ENCODE measurements at places on chromosomes 7 and 10.

DNA sequence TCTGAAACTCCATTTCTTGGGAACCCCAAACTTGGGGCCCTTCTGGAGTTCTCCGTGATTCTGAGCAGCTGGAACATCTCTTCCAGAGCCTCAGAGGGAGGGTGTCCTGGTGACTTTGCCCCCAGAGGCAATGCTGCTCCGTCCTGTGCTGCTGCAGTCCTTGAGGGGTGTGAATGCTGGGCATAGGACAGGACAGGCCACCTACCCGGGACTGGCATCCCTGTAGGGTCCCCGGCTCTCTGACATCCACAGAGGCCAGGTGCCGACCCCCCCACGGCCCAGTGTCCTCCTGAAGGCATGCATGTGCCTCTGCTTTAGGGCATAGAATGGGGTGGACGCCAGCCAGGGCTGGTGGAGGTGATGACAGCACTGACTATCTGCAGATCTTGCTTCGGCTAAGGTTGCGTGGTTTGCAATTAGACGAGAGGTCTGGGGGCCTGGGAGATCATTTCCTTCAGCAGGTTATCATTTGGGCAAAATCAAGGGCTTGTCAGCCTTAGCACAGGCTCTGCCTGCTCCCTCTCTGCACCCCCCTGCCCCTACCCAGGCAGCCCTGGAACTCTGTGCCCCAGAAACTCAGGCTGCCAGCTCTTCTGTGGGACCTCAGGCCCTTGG lies 136.9 kb upstream of the GPR26 start:
- no peak for DNase-seq

GRCh38 chr7:1729773-1730172 lies 59.7 kb downstream of the ELFN1 start:
- no peak for DNase-seq

GRCh38 chr7:44377681-44378421 lies 52.5 kb upstream of the CAMK2B start:
- no peak for DNase-seq

DNA sequence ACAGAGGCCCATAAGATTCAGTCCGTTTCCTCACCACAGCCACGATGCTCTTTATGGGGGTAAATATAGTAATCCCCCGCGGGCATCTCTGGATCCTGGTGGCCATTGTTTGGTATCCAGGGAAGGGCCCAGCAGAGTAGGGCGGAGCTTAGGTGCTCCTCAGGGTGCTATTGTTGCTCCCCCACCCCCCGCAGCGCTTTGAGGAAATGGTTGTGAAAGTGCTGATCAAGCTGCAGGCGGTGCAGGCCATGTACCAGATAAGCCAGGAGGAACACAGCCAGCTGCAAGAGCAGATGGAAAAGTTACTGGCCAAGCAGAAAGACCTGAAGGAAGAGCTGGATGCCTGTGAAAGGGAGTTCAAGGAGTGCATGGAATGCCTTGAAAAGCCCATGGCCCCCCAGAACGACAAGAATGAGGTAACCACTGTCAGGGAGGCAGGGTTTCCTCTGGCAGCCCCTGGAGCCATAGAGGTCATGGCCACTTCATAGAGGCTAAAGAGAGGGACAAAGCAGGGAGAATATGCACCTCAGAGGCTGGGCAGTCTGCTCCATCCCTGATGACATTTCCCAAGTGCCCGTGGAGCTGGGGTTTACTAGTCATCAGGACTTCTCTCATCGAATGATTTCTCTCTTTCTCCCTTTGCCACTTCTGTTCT lies 17.6 kb upstream of the FLNC start:
- DNase-seq: no peak

DNA sequence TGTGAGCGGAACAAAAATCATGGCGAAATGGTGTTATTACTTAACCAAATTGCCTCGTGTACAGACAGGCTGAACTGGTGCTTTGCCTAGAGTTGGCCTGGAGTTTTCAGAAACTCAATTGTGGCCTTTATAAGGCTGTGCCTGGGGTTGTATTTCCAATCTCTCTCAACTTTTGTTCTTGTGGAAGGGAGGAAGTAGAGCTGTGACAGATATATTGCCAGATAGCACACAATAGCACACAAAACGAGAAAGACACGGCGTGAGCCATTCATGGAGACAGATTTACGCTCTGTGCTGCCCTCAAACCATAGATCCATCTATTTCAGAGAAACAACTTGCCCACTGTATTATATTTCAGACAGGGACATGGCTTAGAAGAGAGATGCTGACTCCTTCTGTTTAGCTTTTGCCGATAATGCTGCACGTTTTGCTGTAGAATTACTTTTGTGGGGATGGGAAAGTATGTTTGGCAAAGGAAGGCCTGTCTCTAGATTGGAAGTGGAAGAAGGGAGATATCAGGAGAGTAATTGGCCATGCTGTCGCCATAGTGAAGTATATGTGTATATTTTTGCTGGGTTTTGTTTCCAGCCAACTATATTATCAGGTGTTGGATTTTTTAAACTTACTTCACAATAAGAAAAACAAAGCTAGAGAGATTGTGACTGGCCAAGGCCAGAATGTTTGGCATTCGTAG lies 80.4 kb downstream of the AUTS2 start:
- DNase-seq: no peak

GRCh38 chr7:108308903-108309302 lies 147.3 kb downstream of the NRCAM start:
- DNase-seq: no peak

GRCh38 chr10:7417103-7417623 lies 6.3 kb upstream of the SFMBT2 start:
- DNase-seq: no peak

DNA sequence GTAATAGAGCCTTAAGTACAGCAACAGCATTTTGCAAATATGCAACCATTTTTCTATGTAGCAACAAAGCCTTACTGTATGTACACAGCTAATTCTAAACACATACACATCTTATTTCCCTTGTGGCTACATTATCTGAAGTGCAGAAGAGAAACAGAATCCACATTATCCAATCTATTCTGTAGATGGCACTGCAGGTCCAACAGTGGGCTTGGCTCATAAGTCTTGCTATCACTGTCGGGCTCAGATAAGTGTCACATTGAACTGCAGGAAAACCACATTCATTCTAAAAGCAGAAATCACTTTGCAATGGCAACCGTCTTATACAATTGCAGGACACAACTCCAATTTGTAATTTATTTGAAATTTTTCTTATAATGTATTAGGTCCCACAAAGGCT lies 109.8 kb upstream of the NOBOX start:
- DNase-seq: no peak

DNA sequence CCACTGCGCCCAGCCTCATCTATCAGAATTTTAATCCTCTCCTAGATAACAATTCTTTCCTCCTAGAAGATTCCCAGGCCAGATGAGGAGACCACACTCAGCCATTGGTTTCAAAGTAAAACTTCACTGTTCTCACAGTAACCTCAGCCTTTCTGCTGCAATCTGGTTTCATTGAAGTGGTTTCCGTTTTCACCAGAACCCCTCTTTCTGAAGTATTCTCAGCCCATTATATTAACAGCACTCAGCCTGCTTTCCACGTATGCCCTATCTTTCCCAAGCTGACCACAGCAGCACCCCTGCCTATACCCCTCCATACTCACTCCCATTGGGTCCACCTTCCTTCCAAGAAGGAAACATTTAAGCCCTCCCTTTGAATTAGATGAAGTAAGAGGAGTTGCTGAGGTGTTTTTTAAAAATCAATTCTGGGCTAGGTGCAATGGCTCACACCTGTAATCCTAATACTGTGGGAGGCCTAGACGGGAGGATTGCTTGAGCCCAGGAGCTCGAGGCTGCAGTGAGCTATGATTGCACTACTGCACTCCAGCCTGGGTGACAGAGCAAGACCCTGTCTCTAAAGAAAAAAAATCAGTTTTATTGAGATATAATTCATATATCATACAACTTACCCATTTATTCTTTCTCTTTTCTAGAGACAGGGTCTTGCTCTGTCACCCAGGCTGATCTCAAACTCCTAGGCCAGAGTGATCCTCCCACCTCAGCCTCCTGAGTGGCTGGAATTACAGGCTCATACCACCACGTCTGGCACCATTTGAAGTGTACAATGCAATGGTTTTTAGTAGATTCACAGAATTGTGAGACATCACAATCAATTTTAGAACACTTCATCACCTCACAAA lies 11.3 kb downstream of the PLAU start:
- DNase-seq: no peak

GRCh38 chr10:66627156-66627555 lies 298.7 kb upstream of the LRRTM3 start:
- no peak for DNase-seq

- no peak for DNase-seq
Observed at GRCh38 chr7:155544485-155544884, 1.9 kb downstream of the CNPY1 start.

- no peak for DNase-seq
Observed at GRCh38 chr10:120067427-120067826, 174.9 kb downstream of the SEC23IP start.

DNA sequence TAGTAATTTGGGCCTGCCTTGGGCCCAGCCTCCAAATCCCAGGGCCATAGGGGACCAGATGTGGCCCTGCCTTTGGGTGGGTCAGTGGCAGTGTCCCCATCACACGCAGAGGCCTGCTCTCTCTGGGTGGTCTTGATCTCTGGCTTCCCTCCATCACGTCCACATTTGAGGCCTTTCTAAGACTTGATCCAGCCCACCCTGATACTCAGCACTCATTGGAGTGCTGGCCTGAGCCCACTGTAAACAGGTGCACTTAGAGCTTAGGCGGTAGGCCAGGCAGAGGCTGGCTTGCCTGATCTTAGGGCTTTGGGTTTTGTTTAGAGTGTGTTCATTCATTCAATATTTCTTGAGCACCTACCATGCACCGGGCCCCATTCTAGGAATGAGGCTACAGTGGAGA lies 52.6 kb downstream of the TBATA start:
- DNase-seq: no peak

- DNase-seq: no peak
Observed at GRCh38 chr7:47239034-47239433, 342.9 kb downstream of the TNS3 start.

GRCh38 chr7:66054063-66054462 lies 21.6 kb upstream of the ASL start:
- DNase-seq: no peak

DNA sequence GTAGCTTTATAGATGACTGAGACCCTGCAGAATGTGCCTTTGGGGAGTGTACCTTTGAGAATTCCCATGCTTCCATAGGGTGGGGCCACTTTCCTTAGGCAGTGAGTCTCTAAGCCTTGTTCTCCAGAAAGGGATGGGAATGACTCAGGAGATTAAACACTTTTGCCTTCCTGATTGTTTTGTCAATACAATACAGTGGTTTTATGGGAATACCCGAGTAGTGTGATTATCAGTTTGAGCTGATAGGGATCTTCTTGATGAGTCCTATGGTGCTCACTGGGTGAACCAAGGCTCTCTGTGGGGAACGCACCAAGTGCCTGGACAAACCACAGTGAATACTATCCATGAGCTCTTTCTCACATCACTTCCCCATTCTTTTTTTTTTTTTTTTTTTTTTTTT lies 6.3 kb downstream of the MYOF start:
- DNase-seq: no peak

DNA sequence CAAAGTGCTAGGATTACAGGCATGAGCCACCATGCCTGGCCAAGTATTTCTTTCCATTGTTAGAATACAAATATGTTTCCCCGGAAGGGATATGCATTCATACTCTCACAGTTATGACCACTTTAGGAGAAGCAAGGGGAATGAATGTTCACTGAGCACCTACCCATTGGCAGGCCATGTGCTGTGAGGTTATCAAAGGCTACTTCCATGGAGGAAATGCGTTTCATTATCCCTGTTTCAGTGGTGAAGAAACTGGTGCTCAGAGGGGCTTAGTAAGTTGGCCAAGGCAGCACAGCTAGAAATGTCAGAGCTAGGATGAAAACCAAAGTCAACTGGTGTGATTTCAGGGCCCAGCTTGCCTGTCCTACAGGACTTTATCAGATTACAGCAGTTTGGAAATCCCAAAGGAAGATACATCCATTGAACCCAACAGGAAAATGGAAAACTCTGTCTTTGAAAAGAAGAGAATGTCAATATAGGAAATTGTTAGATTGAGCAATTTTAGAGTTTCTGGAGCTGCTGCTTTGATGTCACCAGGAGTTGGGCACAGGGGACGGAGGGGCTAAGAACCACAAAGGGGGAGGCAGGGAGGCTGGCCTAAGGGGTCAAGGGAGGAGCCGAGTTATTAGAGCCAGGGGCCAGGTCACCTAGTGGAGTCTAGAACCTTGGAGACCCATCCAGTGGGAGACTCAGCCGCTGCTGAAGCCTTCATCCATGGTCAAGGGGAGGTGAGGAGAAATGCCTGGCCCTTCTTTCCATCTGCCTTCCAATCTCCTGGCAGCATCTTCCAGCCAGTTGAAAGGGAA lies 319.8 kb downstream of the FRMD4A start:
- DNase-seq: no peak

DNA sequence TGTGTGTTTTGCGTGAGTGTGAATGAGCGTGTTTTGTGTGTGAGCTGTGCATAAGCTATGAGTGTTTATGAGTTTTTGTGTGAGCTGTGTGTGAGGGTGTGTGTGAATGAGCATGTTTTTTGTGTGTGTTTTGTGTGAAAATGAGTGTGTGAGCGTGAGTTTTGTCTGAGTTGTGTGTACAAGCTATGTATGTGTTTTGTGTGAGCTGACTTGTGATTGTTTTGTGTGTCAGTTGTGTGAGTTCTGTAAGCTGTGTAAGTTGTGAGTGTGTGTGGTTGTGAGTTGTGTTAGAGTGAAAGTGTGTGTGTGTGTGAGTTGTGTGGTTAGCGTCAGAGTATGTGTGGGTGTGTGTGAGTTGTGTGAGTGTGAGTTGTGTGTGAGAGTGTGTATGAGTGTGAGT lies 343.2 kb downstream of the PTPRN2 start:
- DNase-seq: no peak

DNA sequence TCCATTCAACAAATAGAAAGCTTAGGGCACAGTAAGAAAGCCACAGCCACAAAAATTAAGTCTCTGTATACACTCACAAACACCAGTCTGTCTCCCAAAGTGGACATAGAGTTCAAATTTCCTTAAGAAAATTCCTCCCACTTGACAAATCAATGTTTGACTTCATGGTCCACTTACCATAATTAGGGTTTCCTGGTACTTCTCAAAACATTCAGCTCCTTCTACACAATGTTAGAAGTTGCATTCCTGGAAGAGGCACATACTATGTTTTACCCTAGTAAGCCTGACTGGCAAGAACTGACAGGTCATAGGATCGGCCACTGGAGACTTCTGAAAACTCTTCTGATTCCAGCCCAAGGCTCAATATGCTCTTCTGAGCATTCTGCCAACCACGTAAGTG lies 70.5 kb downstream of the CPXM2 start:
- DNase-seq: no peak

DNA sequence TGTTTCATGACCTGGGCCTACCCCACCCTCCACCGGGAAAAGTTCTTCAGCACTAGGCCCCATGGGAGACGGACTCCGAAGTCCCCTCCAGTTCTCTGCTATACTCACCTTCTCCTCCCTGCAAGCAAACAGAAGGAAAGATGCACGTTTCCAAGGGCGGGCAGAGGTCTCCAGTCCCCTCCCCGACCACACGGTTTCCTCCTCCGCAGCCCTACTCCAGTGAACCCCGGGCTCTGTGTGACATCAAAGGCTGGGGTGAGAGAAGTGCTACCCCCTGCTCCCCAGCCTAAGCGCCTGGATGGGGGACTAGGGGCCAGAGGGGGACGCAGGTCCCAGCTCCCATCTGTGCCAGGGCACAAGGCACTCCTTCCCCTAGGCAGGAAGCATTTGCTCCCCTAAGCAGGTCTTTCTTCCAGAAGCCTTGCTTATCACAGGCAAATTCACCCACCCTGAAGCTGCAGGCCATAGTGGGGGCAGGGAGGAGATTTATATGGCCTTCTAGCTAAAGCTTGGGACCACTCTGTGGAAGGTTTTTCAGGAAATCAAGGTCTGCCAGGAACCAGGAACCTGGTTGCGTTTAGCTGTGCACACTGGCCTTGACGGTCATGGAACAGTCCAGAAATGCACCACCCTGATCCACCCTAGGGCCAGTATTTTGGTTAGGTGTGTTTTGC lies 52.8 kb downstream of the ASB13 start:
- DNase-seq: no peak

Data from stimulated activated CD8-positive, alpha-beta memory T cell treated with anti-CD3 and anti-CD28 coated beads, Interleukin-15, amount 100 ng/mL, for 1 hour (primary cell).